Upper lobe of left lung (tissue), 6 donors: ENCODE measurements at places on chromosomes 1 and 21. TPM values are rescaled to one million over a fixed set of nuclear protein-coding genes. Genes with fewer than 3 reads are reported as not detected.

- DNase-seq: no peak
Observed at GRCh38 chr1:109539676-109540075, at the start of gene GPR61. TSS of gene GPR61 (plus strand) at chr1:109539872. CDS start at chr1:109543023, 3,151 bp downstream.

KISS1 gene
- 6.5 TPM for total RNA-seq

LAPTM5 gene
- total RNA-seq: 173 TPM

- DNase-seq: no peak
Observed at GRCh38 chr1:194309697-194310096, 1123.3 kb upstream of the B3GALT2 start.

GRCh38 chr1:165369255-165369848, 12.8 kb upstream of the LMX1A start:
- DNase-seq: peak; percentile 38
